ACHN (cell line): ENCODE measurements at places on chromosomes 1 and 21.

DNA sequence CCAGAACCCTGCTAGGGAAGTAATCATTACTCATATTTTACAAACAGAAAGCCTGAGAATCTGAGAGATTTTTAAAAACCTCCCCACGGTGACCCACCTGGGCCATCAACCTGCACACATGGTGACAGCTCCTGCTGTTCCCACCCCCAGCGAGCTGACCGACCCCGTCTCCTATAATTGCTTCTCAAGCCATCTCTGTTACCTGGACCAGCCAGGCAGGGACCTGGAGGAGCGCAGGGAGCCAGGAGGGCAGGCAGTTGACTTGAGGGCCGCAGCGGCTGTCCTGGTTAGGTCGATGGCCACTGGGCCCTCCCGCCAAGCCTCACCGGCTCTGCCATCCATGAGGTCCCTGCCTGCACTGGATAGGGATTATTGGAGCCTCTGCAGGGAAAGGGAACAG lies 7.7 kb downstream of the TFF2 start:
- DNase-seq, result no peak

DNA sequence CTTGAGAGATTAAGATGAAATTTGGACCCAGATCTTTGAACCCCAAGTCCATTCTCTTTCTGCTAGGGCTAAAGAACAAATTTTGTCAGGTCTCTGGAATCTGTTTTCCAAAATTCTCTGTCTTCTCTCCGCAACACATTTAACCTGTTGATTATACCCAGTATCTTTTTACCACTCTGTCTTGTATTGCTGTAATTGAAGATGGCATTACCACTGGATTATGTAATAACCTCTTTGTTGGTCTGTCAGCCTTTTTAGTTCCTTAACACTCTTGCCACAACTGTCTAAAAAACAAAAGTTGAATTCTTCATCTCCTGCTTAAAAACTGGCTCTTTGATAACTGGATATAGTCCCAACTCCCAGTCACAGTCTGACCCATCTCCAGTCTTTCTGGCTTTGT lies 3.0 kb downstream of the SRP9 start:
- DNase-seq, result no peak

DNA sequence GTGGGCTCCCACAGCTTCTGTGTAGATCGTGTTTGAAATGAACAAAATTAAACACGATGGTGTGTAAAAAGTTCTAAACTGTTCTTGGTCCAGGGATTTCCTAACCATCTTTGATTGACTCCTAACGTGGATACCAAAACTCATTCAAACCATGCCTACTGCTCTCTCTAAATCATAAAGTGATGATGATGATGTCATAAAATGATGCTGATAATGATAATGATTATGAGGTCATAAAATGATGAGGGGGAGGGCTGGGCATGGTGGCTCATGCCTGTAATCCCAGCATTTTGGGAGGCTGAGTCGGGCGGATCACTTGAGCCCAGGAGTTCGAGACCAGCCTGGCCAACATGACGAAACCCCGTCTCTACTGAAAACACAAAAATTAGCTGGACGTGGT lies 133.3 kb upstream of the COA6 start:
- no peak for DNase-seq

DNA sequence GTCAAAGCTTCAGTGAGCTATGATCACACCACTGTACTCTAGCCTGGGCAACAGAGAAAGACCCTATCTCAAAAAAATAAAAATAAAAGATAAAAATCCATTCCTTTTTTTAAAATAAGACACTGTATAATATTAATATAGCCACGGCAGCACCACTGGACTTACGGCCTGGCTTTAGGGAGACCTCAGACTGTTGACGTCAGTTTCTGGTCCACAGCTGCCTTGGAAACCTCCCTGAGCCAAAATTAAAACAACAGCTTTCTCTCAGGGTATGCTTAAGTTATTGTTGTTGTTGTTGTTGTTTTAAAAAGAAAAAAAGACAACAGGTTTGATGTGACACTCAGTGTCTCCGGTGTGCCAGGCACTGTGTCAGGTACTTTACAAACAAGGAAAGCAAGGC lies 42.0 kb downstream of the CAPZB start:
- no peak for DNase-seq

GRCh38 chr1:228936881-228937280 lies 201.6 kb downstream of the RHOU start:
- no peak for DNase-seq
